NCI-H2107 (cell line): ENCODE measurements at places on chromosomes 4 and X.

DNA sequence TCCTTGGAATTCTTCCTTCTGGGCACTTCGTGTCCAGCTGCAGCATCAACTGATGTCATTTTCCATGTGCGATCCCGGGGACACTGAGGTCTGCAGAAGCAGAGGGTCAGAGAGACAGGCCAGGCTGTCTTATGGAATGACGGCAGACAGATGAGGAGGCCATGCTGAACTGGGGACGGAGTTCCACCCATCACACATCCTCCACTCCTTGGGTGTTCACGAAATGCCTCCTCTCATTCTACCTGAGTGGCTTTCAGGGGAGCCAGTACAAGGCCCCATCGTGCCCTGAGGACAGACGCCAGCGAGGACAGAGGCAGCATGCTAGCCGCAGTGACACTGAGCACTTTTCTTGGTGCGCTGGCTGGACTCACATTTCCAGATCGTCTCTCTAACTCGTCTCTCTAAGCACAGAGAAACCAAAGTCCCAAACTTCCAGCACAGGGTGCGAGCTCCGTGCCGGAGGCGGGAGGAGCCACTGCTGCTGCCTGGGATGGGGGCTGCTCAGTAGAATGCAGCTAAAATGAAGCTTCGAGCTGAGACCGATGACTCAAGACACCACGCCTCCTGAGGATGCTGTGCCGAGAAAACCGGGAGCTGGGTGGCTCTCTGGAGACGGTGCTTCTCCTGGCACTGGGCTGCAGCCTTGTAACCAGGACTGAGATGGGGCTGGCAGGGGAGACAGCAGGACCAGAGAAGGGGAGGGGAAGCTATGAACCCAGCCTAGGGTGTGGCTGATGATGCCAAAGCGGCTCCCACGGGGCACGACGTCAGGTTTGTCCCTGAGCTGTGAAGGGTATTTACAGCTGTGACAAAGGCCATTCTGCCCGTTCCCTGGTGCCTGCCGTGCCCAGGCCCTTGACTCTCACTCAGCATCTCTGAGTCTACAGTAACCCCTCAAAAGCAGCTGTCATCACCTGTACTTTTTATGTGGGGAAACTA lies 8.2 kb downstream of the ABLIM2 start:
- DNase-seq: no peak

DNA sequence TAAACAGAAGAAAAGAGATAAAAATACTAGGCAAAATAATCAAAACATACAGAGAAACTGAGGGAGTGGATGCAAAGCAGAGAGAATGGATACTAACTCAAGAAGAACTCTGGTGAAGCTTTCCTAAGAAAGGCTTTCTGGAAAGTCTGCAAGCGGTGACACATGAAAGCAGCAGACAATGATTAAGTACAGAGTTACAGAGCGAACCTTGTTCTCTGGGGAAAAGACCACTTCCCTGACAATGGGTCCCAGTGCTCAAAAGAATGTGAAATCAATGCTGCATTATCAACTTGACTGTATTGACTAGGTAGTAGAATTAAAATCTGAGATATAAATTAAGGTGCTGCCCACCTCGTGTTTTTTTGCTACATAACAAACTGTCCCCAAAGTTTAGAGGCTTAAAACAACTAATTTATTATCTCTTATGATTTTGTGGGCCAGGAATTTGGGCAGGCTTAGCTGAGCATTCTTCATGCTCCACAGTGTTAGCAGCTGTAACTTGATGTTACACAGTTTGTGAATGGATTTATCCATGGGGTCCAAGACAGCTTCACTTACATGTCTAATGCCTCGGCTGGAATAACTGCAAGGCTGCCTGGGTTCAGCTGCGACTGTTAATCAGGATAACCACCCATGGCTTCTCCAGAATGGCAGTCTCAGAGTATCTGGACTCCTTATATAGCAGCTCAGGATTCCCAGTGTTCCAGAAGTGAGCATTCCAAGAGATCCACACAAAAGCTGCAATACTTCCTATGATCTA lies 106.9 kb upstream of the INPP4B start:
- DNase-seq: no peak

DNA sequence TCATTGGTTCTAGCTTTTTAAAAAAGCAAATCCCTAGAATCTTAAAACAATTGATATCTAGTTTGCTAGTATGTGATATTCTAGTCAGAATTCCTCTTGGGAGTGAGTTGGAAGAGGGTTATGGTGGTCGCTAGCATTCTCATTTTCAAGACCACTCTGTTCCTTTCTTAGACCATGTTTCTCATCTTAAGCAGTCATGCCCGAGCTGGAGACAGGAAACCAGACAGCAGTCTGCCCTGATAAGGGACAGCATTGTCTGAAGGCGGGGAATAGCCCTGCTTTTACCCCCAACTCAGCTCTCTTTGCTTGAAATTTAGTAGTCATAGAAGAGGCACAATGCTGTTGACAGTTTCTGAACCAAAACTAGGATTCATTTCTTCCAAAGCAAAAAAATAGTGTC lies 5.2 kb downstream of the KLF3 start:
- no peak for DNase-seq

DNA sequence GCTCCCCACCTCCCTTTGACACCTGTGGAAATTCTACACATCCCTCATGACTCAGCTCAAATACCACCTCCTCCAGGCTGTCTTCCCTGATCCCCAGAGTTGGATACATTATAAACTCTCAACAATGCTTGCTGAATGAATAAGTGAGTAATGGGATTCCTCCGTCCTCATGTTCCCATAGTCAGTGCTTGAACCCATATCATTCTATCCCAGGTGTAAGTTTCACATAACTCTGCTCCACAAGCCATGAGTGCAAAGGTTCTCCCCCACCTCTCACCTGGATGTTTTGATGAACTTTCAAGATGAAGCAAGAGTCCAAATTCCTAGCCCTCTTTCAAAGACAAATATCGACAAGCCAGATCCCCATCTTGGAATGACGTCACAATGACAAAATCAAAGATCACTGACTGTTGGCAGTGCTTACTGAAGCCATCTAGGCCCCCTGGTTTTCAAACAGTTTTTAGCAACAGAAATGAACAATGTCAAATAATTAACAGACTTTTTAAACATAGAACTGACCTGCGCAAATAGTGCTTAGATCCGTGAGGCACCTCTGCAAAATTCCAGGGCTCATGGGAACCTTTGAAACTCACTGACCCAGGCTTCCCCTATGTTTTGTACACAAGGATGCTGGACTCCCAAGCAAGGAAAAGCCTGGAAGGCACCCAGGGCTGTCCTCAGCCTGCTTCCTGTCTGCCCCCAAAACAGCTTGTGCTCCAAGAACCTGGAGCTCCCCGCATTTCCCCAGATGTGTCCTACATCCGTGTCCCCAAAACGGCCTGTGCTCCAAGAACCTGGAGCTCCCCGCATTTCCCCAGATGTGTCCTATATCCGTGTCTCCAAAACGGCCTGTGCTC lies 4.0 kb downstream of the SLC2A9 start:
- DNase-seq: no peak

DNA sequence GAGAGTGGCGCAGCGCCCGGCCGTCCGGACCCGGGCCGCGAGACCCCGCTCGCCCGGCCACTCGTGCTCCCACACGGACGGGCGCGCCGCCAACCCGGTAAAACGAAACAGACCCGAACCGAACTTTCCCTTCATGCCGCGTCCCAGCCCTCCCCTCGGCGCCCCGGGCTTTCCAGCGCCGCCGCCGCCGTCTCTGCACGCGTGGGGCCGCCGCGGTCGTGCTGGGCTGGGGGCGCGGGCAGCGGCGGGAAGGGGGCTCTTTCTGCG lies 222 bp downstream of the SMAD1 start:
- DNase-seq: no peak

DNA sequence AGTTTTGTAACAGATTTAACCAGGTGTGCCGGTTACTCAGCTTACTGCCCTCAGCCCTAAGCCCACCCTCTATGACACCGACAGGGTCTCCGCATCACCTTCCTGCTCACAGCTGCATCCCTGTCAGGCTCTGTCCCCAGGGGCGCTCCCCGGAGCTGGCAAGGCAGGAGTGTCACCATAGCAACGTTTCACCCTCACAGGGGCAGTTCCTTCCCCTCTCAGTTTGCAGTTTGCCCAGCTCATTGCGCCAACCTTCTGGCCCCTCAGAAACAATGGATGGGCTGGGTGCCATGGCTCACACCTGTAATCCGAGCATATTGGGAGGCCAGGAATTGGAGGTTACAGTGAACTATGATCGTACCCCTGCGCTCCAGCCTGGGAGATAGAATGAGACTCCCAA lies 42.6 kb downstream of the RGS12 start:
- DNase-seq: no peak

- no peak for DNase-seq
These were observed 892.6 kb upstream of the LCORL start for GRCh38 chr4:18914182-18914581.

DNA sequence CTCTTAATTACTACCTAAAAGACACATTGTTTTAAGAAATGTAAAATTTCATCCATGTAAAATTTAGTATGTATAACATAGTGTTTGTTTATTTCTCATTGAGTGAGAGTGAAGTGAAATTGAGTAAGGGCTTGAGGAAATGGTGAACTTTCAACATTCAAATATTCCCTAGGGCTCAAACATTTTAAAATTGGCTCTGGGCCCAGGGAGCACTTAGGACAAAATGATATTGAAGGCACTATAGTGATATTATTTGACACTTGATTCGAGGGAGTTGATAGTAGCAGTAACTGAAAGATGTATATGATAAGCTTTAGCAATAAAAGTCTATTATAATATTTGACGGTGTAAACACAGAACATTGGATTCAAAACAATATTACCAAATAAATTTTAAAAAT lies 1244.0 kb upstream of the TENM3 start:
- DNase-seq: no peak

DNA sequence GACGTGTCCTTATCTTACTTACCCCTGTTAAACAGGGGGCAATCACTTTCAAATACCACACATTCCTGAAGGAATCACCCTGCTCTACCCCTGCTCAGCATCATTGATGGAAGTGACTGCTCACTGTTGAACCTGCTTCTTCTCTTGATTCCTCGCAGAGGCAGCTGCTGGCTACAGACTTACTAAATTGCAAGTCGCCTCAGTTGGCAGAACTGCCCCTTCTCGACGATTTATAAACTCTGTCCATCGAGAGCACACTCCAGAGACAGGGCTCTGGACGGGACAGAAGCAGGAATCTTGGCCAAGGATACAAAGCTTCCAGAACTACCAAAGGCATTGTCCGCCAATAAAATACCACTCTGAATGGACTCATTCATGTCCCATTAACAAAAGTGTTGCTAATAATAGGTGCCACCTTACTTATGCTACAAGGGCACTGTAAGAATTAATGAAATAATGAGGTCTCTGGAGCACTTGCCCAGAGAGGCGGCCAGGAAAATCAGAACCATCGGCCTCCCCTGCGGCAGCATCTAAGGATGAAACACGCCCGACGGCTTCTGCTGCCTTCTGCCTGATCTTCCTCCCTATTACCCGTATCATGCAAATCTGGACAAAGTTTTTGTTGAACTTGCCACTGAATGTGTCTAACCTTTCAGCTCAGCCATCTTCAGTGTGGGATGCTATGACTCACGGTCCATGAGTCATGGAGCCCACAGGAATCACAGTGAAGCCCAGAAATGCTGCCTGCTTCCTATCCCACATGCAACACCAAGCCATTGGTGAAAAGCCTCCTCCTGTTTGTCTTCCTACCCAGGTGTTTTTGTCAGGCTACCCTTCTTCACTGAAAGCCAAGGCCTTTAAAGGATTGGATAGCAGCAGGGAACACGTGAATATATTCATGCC lies 164.9 kb downstream of the MAML3 start:
- DNase-seq: no peak

DNA sequence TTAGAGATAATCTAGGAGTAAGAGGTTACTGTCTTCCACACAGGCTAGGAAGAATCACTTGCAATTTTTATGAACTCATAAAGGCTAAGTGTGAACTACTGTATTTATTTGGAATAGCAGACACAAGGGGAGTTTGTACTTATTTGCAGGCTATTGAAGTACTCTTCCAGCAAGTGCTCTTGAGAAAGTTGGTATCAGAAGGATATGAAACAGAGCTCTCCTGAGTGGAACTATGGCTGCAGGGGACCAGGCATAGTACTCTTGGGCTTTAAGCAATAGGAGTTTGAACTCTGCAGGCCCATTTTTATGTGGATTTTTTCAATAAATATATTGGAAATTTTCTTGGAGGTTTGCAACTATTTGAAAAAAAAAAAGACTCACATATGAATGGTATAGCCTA lies 756.3 kb upstream of the ATOH1 start:
- no peak for DNase-seq

- DNase-seq: no peak
These were observed 43.9 kb upstream of the NSG1 start for GRCh38 chr4:4343038-4343437.

DNA sequence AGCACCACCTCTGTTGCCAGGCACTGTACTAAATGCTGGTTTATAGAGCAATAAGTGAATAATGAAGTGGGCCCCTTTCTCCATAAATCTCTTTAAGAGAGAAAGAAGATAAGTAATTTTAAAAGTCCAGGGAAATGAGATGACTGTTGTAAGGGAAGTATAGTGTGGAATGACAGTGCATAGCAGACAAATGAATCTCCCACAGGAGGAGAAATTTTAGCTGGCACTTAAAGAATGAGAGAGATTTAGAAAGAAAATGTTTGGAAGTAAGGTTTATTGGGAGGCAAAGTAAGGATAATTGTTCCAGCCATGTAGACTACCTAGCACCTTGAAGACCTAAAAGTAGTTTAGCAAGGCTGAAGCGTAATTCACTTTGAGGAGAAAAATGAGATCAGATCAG lies 1081.1 kb upstream of the PABPC4L start:
- DNase-seq: no peak

- DNase-seq: no peak
These were observed 217.3 kb downstream of the CHRDL1 start for GRCh38 chrX:110578270-110578669.

GRCh38 chr4:102586644-102587021 lies 85.5 kb downstream of the NFKB1 start:
- DNase-seq: no peak

DNA sequence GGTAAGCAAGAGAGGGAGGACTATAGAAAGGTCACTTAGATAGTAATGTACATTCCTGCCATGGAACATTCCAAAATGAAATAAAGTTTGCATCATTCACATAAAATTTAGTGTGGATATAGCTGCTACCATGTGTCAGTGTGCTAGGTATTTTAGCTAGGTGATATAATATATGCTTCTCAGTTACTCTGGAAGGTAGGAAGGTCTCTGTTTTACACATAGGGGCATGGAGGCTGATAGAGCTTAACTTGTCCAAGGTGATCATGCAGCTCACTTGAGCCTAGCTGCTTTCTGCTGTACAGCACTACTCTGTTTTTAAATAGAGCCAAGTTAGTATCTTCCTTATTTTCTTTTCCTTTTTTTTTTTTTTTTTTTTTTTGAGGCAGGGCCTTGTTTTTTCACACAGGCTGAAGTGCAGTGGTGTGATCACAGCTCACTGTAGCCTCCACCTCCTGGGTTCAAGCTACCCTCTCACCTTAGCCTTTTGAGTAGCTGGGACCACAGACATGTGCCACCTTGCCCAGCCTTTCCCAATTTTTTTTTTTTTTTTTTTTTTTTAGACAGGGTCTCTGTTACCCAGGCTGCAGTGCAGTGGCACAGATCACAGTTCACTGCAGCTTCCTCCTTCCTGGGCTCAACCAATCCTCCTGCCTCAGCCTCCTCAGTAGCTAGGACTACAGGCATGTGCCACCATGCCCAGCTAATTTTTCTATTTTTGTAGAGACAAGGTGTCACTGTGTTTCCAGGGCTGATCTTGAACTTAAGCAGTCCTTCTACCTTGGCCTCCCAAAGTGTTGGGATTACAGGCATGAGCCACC lies 10.4 kb downstream of the AFF1 start:
- DNase-seq: no peak
